ENCODE measurements at places on chromosomes 6 and 20.

DNA sequence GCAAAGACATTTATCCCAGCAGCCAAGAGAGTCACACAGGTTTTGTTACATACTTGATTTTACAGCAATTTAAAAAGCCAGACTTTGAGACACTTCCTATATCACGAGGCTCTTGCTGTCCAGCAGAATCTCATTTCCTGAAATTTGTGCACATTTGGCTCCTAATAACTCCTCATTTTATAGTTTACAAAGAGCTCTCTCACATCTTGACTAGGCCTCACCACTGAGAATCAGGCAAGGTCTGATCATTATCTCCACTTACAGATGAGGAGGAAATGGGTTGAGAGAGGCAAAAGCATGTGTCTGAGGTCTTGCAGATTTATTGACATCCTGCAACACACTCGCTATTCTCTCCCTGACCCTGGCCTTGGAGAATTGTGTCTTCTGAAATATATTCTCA, 426.8 kb downstream of the MAFB start:
- no peak for DNase-seq

- no peak for DNase-seq
Measured at GRCh38 chr6:255751-256083, 36.6 kb upstream of the DUSP22 start.

GRCh38 chr6:128400875-128401274, 119.5 kb downstream of the PTPRK start:
- no peak for DNase-seq

DNA sequence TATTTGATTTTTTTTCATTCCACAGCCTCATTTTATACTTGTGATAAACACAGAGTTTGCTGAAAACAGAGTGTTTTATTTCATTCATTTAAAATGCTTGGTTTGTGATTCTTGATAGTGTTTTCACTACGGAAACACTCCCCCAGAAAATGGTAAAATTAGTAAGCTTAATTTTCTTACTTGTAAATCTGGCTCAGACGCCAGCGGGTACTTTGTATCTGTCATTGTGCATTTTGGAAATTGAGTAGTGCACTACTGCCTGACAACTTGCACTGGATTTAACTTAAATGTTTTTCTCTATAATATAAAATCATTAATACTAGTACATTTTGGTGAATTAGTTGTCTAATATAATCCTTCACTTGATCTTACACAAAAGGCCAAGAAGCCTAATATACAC, 37.0 kb upstream of the HINT3 start:
- no peak for DNase-seq

DNA sequence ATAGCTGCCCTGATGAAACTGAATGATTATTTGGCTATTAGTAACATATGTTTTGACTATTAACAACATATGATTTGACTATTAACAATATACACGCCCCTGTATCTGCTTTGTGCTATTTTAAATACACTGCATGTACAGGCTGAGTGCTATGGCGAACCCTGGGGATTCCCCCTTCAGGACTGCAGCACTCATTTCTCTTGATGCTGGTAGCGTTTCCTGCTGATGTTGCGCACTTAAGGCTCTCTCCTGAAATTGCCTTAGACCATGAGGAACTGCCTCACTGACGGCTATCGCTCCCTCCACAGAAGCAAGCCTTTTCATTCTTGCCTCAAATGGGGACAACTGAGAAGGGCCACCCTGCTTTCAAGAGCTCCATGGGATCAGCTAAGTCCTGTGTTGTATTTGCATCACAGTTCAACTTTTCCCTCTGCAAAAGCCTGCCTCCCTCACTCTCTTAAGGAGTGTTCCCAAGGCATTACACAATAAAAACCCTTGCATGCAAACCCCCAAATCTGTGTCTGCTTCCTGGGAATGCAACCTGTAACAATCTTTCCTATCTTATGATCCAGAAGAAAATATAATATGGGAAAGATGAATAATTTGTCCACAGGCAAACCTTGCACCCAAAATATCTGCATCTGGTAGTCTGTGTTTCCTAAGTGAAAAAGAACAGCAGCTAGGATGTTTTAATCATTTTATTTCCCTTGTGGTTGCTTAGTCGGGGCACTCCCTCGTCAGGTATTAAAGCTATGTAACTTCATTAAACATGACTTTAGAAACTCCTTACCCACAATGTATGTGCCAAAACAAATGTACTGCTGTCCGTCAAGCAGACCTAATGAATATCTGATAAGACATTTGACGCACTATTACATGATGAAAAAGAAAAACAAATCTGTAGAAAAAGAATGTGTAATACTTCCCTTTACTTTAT, 456.4 kb downstream of the COL12A1 start:
- DNase-seq: no peak

DNA sequence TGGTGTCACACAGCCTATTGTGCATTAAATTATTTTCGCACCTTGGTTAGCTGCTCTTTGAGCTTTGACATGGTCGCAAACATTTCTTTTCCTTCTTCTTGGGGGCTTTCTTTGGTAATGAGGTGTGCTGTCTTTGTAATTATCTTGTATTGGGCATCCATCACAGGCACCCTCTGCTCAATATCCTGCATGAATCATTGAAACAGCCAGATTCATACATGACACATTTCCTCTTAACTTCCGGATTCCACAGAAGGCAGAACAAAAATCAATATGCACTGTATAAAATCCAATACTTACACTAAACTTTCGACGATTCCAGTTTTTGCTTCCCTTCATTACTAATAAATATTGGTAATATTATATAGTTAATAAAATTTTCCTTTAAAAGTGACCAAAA, 175.6 kb downstream of the SYNE1 start:
- no peak for DNase-seq

GRCh38 chr6:35893246-35893645, 27.7 kb downstream of the SRPK1 start:
- DNase-seq: no peak

DNA sequence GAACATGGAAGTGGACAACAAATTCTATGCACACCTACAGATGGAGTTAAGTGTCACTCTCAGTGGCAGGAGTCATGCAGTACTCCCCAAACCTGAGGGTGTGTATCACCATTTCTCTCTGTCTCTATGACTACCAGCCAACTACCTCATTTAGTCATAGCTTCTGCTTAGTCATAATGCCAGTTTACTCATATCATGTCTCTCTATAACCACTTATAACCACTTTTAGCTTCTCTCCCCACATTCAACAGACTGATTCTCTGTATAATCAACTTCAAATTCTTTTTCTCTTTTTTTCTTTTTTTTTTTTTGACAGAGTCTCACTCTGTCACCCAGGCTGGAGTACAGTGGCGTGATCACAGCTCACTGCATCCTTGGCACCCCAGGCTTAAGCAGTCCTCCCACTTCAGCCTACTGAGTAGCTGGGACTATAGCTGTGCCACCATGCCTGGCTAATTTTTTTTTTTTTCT, 13.8 kb upstream of the GTF3C6 start:
- peak; percentile 44 for DNase-seq

Measured in K562 (cell line).